ENCODE measurements at places on chromosomes 4 and X.

GRCh38 chr4:105140684-105141490 is 5.8 kb upstream of the TET2 start:
- peak; percentile 53 for DNase-seq

- DNase-seq, result peak; percentile 11
Observed at GRCh38 chr4:112521123-112522023, 5.4 kb upstream of the NEUROG2 start.

- DNase-seq, result no peak
Observed at GRCh38 chr4:128854433-128854832, 44.9 kb downstream of the JADE1 start.

GRCh38 chr4:129218360-129218759 is 122.4 kb downstream of the C4orf33 start:
- DNase-seq, result peak; percentile 59

DNA sequence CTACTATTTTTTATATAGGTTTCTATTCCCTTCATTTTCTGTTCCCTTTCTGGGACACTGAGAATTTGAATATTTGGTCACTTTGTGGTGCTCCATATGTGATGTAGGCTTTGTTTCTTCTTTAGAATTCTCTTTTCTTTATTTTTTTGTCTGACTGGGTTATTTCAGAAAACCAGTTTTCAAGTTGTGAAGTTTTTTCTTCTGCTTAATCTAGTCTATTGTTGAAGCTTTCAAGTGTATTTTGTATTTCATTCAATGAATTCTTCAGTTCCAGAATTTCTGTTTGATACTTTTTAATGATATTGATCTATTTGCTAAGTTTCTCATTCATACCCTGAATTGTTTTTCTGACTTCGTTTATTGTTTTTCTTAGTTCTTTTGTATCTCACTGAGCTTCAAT is 96.2 kb upstream of the HAND2 start:
- no peak for DNase-seq

DNA sequence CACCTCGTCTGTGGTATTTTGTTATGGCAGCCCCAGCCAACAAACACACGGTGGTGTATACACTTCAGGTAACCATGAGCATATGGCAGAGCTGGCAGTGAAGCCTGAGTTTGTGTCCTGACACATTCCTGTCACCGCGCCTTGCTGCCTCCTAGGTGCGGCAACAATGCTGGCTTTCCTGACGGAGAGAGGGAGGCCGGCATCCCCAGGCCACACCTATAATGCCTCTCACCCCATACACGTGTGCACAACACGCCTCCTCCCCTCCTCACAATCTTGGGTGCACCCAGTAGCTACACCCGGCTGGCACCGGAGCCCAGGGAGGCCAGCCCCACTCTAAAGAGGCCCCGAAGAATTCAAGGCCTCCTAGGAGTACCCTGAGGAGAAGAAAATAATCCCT is 158.5 kb downstream of the NSUN7 start:
- no peak for DNase-seq

DNA sequence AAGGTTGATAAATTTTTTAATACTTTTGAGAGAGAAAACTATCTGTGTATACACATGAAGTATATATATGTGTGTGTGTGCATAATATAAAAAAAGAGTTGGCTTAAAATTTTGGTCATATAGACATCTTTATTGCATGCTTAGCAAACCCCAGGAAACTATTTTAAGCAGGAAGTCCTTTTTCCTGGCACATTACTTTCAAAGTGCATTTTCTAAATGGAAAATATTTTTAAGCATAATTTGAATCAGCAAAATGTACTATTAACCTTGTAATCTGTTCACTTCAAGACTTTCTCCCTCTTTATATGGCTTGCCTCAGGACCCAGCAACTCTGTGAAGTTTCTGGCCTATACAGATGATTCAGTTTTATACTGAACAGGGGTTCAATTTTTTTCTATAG is 106.3 kb downstream of the CDS1 start:
- DNase-seq, result no peak

DNA sequence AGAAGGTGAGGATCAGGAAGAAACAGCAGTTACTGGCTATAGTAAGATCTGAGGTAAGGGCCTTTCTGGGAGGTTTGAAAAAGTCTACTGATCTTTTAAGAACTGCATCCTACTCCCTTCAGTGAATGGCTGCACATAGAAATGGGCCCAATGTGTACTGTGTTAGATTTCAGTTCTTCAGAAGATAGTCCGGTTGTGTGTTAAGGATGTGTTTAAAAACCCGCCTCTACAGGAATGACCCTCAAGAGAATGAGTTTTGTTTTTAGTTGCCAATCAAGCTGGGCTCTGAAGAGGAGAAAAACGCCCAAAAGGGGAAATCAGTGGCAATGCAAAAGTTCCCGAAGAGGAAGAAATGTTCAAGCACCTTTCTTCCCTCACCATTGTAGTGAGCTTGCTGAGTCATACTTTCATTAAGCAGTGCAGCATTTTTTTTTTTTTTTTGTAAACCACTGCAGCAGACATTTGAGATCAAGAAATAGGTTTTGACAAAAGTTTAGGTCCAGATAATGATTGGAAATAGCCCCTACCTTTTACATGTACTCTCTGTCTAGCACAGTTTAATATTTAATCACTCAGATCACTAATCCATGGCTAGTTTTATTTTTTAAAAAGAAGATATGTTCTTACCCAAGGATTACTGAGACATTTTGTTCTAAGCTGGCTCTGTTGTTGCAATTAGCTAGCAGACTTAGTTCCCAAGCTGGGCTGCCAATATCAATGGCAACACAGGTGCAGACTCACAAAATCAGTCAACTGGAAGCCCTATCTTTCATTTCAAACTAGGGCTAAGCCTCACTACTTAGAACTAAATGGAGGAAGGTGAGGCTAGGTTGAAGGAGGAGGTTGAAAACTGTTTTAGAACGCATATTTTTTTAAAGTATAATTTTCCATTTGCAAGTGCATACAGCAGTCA is 7.0 kb upstream of the TRPC5OS start:
- DNase-seq, result no peak

DNA sequence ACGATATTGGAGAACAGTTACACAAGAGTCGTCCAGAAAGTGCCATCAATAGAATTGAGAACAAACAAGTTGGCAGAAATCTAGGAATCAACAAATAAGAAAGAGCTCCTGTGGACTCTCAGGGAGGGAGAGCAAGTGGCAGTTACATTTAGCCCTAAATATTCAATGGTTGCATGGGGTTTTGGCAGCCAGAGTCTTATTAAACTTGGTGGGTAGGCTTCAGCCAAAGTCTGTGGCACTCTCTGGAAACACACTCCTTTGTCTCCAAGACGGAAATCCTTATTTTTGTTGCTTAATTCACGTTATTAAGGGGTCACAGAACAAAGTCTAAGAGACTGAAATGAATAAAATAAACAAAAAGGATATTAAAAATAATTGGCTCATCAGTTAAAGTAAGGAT is 742.2 kb upstream of the ATOH1 start:
- DNase-seq, result no peak

DNA sequence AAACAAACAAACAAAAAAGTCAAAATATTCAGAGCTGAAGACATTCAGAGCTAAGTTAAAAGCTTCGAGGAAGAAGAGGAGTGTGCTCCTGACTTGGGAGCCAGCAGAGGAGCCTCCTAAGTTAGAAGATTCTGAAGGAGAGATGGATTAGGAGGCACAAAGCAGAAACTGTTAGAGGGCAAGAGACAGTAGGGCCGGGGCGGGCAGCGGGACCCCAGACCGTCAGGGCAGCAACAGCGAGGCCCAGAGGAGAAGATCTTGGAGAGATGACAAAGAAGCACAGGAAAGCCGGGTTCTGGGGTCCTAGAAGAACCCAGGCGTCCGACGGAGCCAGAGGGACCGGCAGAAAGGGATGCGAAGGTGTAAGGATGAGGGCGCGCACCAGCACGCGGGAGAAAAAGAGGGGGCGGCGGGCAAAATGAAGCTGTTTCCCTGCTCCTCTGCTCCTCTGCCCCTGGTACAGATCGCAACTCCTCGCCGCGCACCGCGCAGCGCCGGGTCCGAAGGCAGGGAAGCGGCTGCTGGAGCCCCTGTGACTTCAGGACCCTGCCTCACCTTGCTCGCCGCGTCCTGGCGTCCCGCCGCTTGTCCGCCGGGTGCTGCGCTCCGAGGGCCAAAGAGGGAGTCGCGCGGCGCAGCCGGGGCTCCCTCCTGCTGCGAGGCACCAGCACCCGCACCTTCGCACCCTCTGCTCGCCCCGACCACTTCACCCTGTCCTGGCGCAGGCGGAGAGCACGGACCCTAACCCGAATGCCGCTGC is 477 bp downstream of the KLHL13 start:
- peak; percentile 38 for DNase-seq

DNA sequence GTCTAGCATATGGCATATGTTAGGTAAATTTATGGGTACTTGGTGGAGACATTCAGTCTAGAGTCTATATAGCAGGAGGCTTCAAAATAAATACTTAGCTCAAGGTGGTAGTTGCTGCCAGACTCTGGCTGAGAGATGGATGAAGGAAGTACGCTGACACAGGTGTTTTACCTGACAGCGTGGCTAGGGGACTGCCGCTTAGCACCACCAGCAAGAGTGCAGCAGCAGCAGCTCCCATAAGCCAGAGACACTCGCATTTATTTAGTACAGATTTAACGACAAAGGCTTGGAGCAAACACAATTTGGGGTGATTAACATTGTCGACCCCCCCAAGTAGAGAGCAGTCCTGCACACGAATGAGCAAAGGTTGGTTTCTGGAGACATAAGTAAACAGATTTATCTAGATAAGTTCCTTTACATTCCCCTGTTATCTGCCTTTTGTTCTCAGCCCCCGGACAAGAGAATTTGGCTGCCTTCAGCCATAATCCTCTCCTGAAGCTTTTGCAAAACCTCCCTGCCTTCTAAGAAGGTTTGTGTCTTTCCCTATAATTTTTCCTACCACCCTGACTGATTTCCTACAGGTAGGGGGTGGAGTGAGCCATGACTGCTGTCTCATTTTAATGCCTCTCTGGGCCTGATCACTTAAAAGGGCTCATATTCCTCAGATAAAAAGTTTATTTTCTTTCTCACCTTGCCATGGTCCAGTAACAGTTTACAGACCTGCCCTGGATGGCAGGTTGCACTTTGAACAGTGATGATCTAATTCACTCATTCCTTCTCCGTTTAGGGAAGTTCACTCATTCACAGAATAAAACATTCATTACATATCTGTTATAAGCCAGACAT is 64.6 kb downstream of the RHOH start:
- no peak for DNase-seq

DNA sequence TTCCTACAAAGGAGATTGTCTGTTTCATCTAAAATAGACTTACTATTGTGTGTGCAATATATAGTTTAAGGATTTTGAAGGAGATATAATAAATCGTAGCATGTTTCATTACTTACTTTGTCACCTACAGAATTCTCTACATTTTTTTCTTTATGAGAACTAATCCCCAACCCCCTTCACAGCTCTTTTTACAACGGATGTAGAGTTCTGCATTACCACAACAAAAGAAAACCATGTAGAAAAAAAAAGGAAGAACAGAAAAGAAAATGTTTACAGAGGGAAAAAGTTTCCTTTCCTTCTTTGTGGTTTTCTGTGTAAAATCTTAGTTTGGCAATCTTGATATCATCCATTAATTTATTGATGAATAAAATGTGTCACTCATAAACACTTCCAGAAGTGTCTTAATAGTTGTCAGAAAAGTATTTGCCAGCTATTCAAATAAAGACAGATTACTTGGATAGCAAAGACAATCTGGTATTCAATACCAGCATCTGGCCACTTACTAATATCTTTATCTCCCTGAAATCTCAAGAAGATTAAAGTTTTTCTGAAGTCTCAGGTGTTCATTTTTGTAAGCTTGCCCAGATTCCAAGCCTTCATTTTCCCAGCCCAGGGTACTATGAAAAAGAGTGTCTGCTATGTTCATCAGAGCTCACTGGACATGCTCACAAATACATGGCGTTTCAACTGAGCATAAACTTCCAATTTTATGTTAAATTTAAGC is 806.8 kb downstream of the PCDH19 start:
- no peak for DNase-seq

DNA sequence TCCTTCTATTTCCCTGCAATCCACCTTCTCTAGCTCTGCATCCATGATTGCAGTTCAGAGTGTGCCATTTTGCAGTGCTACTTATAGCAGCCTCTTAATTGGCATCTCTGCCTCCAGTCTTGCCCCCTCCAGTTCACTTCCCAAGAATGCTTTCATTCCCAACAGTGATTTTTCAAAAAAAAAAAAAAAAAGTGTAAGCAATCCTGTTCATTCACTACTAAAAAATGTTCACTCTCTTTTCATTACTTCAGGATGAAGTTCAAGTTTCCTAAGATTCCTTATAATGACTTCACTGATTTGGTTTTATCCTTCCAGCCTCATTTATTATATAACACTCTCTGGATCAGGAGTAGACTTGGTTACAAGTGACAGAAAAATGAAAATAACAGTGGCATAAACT is 124.7 kb upstream of the LNX1 start:
- no peak for DNase-seq

GRCh38 chr4:6492861-6493657 is 20.6 kb upstream of the PPP2R2C start:
- peak; percentile 5 for DNase-seq

- DNase-seq, result no peak
Observed at GRCh38 chr4:182683661-182684060, 233.5 kb downstream of the DCTD start.

DNA sequence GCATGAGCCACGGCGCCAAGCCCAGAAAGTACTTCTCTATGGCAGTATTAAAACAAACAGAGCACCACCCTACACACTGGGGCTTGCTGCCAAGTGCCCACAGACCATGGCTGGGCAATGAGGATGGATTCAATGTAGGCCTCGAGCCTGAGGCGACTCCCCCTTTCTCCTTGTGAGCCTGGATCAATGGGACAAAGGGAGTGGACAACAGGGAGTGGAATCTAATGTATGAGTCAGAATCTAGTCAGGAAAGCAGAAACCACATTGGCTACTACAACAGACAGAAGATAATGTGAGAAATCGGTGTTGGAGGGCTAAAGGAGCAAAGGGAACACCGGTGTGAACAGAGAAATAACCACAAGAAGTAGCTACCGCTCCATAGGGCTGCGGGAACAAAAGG is 37.7 kb upstream of the OCIAD2 start:
- no peak for DNase-seq

DNA sequence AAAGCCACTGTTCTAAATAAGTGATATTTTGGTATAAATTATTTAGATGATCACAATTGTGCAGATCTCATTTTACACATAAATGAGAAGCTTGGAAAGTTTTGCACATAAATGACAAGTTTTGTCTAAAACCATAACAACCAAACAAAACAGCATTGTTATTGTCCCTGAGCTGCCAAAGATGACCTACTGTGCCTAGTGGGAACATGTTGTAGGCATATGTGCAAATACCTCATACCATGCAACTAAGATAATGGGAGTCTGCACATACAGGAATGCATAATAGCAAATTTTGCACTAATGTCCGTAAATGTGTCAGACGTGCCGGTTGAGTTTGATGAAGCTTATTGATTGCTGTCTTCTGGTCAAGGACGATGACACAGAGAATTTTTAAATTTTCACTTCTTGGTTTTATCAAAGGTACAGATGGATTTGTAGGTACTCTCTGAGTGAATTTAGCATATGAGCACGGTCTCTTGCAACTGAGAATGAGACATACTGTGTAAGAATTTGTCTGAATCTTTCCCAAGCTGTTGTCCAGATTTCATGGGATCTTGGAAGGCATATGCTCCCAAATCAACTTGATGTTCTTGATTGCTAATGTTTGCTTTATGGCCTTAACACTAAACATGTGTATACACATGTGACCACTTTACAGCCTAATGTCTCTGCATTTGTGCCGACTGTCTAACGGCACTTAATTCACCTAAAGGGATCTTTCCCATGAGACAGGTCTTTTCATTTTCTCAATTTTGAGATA is 1133.5 kb downstream of the FAT4 start:
- DNase-seq, result peak; percentile 47
